ENCODE measurements at places on chromosomes 2 and 18. TPM values are rescaled to one million over a fixed set of nuclear protein-coding genes. Genes with fewer than 3 reads are reported as not detected.
A peak's percentile ranks its signal among the peaks of the same experiment; 100 is the strongest.

- DNase-seq, result no peak
Observed at GRCh38 chr2:233817995-233818638, 36.2 kb downstream of the HJURP start.

- DNase-seq, result no peak
Observed at GRCh38 chr2:239231231-239232194, 169.3 kb downstream of the HDAC4 start.

DNA sequence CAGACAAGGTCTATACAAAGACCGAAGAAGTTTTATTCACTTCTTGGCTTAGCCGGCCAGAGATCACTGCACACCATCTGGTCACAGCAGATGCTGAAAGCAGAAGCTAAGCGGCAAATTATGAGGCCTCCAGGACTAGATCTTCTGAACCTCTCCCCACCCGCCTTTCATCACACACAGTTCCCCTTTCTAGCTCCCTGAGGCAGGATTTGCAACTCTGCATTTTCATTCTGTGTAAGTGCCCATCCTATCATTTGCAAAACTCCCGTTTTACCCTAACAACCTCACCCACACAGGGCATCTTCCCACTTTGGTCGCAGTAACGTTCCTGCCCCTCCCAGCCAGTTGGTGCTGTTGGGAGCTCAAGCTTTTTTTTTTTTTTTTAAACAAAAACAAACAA is 3.1 kb upstream of the MOB1A start:
- no peak for DNase-seq

- no peak for DNase-seq
Observed at GRCh38 chr2:169365029-169365480, 2.7 kb upstream of the LRP2 start.

- no peak for DNase-seq
Observed at GRCh38 chr18:77054288-77054605, 78.3 kb downstream of the MBP start.

GRCh38 chr2:38390947-38391346 is 13.9 kb upstream of the ATL2 start:
- DNase-seq, result no peak

GRCh38 chr2:191410646-191411436 is 165.6 kb downstream of the MYO1B start:
- DNase-seq, result no peak

GRCh38 chr2:217742276-217742675 is 260.5 kb downstream of the TNS1 start:
- no peak for DNase-seq

DNA sequence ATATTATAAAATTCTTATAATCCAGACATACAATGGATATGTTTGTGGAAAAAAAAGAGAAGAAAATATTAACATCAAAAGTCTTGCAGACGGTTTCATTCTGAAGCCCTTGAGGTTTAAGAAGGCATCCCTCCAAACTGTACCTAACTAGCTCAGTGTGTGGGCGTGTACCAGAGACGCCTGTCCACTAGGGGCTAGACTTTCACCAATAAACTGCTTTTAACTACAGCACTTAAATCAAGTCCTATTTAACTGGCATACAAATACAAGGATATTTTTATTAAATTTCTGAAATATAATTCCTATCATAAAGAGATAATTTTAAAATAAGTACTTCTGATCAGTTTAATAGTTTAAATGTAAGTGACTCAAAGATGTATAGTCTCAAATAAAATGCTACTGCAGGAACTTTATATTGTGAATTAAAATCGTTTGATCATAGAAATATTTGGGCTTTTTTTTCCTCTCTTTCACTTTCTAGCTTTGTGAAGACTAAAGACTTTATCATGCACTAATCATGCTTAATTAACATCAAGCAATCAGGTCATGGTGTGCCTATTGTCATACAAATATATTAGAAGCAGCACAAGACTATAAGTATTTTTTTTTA is 437.7 kb downstream of the SATB2 start:
- no peak for DNase-seq

GRCh38 chr2:205654878-205655605 is 27.3 kb upstream of the NRP2 start:
- no peak for DNase-seq

- DNase-seq, result no peak
Observed at GRCh38 chr2:150609831-150610582, 122.5 kb upstream of the RND3 start.

DNA sequence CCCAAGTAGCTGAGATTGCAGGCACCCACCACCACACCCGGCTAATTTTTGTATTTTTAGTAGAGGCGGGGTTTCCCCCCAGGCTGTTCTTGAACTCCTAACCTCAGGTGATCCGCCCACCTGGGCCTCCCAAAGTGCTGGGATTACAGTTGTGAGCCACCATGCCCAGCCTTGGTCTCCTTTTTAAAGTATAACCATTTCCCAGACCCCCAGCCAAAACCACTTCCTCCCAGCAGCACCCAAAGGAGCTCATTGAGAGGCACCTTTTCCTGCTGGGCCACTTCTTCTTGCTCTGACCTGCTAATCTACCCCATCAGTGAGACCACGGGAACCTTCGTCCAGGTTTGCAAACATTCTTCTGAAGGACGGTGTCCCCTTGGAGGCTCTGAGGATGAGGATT is 69.9 kb downstream of the INPP5D start:
- DNase-seq, result no peak

DNA sequence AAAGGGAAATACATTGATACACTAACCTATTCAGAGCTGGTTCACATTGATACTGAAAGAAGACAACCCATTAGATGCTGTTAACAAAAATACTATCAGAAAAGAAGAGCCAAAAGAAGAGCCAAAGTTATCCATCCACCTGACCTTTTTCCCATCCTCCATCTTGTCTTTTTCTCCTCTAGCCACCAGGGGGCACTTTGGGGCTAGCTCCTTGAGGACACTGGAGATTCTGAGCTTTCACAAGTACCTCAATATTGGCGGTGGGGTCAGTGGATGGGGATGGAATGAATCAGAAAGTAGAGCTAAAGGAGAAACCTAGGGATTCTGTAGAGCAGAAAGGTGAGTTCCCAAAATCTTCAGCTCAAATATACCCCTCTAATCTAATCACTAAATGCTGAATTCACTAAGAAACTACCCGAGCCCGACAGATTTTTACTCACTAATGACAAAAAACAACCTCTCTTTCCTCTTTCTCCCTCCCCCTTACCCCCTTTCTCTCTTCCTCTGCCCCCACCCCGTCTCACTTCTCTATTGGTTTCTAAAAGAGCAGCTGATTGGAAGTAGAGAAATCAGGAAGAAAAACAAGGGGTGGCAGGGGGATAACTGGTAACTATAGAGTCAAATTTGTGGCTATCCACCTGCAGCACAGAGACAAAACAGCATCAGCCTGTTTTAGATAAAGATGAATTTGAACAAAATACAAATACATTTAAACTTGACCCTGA is 203.3 kb downstream of the TCF4 start:
- DNase-seq, result no peak

- no peak for DNase-seq
Observed at GRCh38 chr2:121055088-121055487, 229.9 kb downstream of the TFCP2L1 start.

DNA sequence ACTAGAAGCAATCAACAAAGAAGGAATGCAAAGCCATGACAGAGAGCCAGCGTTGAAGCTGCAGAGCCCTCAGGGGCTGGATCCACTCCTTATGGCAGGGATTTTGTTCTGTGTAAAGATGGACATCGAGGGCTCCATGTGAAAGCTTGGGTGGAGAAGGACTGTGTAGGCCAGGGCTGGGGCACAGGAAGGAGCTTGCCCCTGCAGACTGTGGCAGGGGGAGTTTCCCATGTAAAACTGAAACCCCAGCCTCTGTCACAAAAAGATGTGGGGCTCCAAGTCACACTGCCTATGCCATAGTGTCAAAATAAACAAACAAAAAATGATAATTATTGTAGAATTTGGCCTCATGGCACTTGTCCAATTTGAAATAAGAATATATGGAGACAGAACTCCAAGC is 408.7 kb upstream of the HS6ST1 start:
- DNase-seq, result no peak

- DNase-seq, result peak; percentile 25
Observed at GRCh38 chr2:190679813-190680591, 31.1 kb downstream of the NAB1 start.

DNA sequence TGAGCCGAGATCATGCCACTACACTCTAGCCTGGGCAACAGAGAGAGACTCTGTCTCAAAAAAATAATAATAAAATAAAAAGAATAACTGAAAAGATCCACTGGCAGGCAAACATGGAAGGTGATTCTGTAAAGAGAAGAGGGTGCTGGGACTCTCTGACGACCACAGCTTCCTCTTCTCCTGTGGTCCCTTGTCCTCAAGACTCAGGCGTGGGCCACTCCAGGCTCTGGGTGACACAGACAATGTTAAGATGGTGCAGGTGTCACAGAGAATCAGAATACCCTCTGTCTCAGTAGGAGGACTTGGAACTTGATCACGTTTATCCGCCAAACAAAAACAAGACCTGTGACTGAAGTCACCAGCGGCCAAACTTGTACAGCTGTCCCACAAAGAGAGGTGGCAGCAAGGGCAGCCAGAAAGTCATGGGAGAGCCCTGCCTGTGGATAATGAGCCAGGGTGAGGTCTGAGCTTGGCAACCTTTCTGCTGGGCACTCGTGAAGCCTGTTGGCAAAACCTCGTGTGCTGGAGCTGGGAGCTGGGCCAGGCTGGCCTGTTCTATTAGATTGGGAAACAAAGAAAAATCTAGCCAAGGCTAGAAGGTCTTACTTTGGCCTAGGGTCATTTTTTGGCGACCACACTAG is 76.4 kb upstream of the ITGA6 start:
- DNase-seq, result peak; percentile 18

DNA sequence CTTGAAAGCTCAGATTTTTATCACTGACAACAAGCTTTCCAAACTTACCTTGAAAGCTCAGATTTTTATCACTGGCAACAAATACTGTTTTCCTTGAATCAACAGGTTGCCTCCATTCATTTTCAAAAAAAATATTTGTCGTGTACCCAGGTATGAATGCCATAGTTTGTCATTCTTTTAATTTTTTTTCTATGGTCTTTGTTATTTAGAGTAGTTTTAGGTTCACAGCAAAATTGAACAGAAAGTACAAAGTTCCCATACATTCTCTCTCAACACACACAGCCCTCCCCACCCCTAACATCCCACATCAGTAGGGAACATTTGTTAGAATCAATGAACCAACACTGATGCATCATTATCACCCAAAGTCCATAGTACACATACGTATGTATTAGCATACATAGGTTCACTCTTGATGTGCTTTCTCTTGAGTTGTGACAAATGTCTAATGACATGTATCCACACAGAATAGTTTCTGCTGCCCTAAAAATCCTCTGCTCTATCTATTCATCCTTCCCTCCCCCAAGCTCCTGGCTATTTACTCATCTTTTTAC is 25.9 kb downstream of the WDR33 start:
- no peak for DNase-seq

- no peak for DNase-seq
Observed at GRCh38 chr18:21074336-21075323, 37.0 kb downstream of the ROCK1 start.

- DNase-seq, result no peak
Observed at GRCh38 chr2:201798252-201798913, 8.0 kb upstream of the CDK15 start.

GRCh38 chr2:171547256-171547655 is 25.0 kb downstream of the CYBRD1 start:
- no peak for DNase-seq

DNA sequence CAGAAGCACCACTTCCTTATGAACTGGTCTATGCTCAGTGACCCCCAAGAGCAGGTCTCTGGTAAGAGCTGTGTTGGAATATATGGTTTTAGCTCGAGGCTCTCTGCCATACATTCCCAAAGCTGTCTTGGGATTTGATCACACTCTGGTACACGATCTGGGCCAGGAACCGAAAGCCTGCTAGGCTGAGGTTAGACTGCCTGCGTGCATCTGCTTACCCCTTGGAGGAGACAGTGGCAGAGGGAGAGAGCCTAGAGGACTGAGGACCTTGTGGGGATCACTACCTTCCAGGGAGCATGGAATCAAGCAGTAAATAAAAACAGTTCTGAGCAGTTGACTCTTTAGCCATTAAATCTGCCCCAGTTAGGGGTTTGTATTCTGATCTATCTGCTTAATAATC is 63.7 kb downstream of the ZNF532 start:
- no peak for DNase-seq

GRCh38 chr2:86035883-86036668 is 69.6 kb downstream of the POLR1A start:
- DNase-seq, result peak; percentile 47

DNA sequence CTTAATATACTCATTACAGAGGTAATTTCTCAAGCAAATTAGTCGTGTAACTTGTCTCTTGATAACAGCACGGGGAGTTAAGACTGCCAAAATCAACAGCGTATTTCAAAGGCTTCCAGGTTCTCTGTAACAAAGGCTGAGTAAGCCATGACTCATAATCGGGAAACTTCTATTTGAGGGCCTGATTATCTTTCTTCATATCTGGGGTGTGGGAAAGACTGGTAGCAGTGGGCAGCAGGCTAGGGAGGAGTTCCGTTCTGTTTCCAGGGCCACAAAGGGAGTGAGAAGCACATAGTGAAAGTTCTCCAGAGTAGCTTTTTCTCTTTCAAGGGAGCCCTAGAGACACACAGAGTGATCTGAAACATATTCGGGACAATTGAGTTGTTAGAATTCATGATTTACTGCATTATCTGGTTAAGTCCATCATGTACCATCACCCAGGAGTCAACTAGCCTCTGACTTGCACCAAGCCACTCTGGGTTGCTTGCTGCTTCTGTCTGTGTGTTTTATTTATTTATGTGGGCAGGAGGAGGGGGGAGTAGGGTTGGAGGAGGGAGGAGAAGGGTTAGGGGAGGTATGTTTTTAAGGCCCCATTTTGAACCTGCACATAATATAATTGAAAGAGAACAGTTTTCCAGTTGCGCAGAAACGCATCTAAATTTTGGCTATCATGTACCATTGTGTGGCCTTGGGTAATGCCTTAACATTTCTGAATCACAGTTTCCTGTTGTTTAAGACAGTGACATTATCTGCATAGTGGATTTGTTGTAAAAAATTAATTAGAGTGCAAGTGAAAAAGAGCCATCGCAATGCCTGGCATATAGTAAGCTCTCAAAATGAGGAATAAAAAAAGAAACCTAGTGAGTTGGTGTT is 80.5 kb upstream of the ITPRID2 start:
- DNase-seq, result peak; percentile 4

Gene DTNA
- 54.9 TPM for total RNA-seq

Gene CMPK2
- 10.9 TPM for total RNA-seq

Gene GPD2
- 166 TPM for total RNA-seq

Gene ANKRD62
- 0.16 TPM for total RNA-seq

Gene PCARE
- total RNA-seq, result under 0.01 TPM

Gene SH3BP4
- total RNA-seq, result 5.5 TPM

Gene CHST9
- total RNA-seq, result 3.1 TPM

Gene IL36RN
- not detected for total RNA-seq

Gene PTPRN
- total RNA-seq, result 32.6 TPM

Gene BMP10
- total RNA-seq, result not detected

Gene CNGA3
- total RNA-seq, result 4.4 TPM
